ENCODE measurements at places on chromosomes 11 and 22.

- DNase-seq = no peak
Measured at GRCh38 chr11:74069146-74070046, 60.5 kb upstream of the UCP3 start.

DNA sequence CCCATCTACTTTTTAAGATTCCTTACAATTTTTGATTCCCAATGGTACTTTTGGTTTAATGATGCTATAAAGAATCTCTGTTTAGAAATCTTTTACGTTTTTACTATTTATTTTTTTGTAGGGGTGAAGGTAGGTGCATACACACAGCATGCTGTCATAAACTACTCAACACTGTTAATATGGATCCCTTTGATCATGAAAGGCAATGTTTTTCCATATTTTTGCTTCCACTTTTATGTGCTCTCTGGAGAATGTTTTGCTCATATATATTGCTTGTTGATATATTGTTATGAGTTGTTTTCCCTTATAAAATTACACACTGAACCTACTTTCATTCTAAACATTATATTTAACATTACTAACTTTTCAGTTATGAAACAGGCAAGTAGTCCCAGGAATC, 123.6 kb upstream of the TP53AIP1 start:
- DNase-seq = no peak

DNA sequence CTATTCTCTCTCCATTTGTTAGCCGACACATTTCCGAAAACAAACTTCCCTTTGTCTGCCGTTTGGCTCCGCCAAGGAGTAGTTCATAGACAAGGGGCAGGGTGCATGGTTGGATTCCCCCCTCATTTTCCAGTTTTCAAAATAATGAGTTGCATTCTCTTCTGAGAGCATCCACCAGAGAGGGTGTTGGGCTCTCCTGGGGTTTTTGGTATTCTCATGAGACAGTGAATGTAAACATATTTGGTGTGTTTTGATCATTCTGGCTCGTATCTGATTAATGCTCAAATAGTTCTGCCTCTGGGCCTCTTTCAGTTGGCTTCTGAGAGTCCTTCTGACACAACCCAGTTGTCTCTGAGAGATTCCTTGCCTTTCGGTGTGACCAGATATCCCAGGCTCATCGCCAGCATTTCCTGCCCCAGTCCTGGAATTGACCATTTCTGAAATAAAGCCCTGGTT, 21.7 kb downstream of the GRAMD4 start:
- DNase-seq = no peak

DNA sequence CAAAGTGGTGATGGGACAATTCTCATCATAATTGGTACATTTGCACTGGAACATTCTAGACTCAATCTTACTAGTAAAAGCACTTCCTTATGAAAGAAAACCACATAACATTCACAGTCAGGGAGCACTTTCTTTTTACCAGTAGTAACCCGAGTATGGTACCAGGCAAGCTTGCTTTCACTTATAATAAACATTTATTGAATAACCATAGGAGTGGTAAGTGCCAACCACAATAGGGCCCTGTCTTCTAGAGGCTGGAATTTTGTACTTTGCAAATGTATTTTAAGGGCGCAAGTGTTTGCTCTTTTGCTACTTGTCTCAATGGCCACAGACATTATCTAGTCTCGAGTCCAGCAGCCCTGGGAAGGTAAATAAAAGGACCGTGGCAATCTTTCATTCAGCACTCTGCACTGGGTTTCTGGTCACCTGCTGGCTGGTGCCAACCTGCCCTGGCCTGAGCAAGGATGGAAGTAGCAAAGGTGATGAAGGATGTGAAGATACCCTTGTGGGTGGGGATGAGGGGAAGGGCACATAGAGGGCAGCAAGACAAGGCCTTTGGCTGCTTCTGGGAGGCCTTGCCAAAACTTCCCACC, 24.2 kb downstream of the C22orf31 start:
- DNase-seq = no peak

- DNase-seq = no peak
Measured at GRCh38 chr22:27730641-27731433, 70.7 kb downstream of the MN1 start.

GRCh38 chr22:40322818-40323447, 23.4 kb upstream of the ADSL start:
- DNase-seq = no peak

DNA sequence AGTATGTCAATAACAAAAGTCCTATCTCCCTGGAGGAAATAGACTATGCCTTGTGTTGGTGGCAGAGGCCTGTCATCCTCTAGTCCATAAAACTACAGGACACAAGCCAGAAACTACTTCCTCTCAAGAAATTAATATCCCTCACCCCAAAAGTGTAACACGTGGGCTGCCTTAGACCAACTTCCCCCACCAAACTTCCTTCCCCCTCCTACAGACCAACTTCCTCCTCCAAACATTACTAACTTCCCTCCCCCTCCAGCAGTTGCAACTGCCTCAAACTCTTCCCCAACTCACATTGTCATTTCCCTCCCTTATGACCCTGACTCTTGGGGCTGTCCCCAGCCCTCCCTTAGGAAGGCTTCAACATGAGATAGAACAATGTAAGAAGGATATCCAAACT, 6.3 kb downstream of the OR52K2 start:
- no peak for DNase-seq

DNA sequence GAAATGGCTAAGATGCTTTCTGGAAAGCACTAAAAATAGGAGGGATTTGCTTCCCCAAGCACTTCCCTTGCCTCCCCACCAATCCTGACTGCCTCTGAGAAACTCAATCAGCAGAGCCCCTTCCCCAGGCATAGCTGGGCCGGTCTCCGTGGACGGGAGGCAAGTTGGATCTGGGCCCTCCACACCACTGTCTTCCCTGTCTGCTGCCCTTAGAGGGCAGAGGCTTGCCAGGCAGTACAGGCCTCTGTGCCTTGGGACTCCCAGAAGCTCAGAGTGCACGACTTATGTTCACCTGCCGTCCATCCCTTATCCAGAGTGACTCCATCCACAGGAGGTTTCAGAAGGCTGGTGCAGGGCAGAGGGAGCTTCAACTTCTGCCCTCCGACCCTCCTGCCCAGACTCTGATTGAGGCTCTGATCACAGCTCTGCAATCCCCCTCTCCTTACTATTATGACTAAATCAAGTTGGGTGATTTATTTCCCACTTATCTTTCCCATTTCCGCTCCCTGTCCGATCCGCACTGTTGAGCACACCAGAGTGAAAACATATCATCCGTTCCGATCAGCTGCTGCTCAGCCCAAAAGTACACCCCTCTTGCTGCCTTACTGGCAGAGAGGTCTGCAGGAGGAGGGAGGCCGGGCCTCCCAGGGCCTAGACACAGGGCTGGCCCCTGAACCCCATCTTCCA, 71.8 kb downstream of the DSCAML1 start:
- no peak for DNase-seq

DNA sequence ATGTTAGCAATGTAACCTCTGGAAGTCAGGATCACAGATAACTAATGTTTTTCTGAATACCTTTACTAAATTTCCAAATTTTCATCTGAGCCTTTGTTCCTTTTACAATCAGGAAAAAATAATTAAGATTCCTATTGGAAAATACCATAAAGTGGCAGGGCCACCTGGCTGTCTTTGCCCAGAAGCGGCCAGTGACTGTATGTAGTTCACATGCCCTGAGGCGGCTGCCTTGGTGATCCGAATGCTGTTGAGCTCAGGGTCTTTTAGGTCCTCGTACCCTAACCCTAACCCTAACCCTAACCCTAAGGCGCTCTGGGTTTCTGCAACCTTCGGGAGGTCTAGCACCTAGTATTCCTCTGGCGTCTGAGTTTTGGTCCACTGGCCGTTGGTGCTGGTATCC, 8.5 kb upstream of the ARFGAP3 start:
- no peak for DNase-seq

Data from stimulated activated CD4-positive, alpha-beta T cell treated with anti-CD3 and anti-CD28 coated beads, Interleukin-4, amount 100 ng/mL, for 48 hours (primary cell).